Caki2 (cell line): ENCODE measurements at places on chromosomes 6 and 20.
A peak's percentile ranks its signal among the peaks of the same experiment; 100 is the strongest.

GRCh38 chr6:145756170-145756662 is 20.9 kb upstream of the EPM2A start:
- DNase-seq: peak; percentile 24

DNA sequence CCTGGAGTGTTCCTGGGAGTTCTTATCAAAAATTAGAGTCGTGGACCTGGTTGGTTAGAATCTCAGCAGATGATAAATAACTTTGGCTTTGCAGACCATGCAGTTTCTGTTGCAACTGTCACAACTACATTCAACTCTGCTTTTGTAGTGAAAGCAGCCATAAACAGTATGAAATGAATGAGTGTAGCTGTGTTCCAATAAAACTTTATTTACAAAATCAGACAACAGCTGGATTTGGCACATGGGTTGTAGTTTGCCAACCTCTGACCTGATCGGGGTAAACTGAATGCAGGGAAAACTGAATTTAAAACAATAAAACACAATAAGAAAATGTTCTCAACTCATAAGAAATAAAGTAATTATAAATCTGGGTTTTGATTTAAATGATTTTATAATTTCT is 513.8 kb downstream of the CDKAL1 start:
- no peak for DNase-seq

GRCh38 chr6:151374036-151374683 is 17.2 kb downstream of the ZBTB2 start:
- no peak for DNase-seq

DNA sequence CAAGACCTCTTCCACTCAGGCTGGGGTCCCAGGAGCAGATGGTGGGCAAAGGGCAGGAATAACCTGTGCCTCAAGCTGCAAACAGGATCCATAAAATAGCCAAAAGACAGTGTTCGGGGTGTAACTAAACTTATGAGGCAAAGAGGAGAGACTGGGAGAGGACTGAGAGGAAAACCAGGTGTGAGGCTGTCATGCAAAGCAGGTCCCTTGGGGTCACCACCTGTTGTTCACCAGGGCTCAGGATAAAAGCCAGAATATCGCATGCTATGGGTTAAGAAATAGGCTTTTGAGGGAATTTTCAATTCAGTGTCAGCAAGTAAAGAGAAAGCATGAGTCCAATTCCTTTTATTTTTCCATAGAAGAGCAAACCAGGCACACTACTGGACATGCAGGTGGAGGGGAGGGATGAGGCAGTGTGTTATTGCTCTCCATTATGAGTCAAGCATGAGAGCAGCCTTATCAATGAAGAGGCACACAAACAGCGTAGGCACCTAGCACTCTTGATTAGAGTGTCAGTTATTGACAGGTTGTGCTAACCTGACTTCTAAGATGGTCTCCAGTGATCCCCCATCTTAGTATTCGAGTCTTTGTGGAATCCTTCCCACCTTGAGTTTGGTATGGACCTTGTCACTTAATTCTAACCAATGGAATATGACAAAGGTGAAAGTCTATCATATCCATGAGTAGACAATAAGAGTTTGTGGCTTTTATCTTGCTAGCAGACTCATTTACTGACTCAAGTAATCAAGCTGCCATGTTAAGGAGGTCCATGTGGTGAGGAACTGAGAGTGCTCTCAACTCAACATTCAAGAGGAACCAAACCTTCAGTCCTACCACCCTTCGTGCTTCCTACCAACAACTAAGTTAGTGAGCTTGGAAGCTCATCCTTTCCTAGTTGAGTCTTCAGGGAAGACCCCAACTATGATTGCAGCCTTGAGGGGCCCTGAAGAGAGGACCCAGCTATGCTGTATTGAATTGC is 18.8 kb downstream of the HLA-E start:
- DNase-seq: no peak

- DNase-seq: no peak
Measured at GRCh38 chr6:16420337-16420714, 181.9 kb downstream of the GMPR start.
